ENCODE measurements at places on chromosomes 4 and X.

- DNase-seq, result no peak
These were observed 26.6 kb downstream of the VSIG4 start for GRCh38 chrX:66013194-66013816.

GRCh38 chrX:80807606-80807991 lies 2.1 kb downstream of the BRWD3 start:
- no peak for DNase-seq

DNA sequence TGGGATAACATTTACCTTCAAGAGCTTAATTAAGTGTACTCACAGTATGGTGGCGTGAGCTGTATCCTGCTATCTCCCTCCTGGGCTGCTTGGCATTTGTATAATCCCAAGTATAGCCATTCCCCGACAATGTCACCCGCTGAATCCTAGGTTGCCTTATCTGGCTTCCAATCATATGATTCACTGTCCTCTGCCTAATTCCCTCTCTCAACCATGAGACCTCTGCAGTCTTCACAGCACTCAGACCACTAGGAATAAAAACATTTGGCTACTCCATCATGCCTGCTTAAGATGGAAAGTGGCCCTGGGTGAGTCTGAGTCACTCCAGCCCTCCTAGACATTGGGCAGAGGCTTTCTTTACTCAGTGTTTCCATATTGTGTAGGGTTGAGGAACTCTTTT lies 28.9 kb upstream of the WDFY3 start:
- DNase-seq, result no peak

- DNase-seq, result no peak
These were observed 1.9 kb downstream of the PHOX2B start for GRCh38 chr4:41746440-41747229.

DNA sequence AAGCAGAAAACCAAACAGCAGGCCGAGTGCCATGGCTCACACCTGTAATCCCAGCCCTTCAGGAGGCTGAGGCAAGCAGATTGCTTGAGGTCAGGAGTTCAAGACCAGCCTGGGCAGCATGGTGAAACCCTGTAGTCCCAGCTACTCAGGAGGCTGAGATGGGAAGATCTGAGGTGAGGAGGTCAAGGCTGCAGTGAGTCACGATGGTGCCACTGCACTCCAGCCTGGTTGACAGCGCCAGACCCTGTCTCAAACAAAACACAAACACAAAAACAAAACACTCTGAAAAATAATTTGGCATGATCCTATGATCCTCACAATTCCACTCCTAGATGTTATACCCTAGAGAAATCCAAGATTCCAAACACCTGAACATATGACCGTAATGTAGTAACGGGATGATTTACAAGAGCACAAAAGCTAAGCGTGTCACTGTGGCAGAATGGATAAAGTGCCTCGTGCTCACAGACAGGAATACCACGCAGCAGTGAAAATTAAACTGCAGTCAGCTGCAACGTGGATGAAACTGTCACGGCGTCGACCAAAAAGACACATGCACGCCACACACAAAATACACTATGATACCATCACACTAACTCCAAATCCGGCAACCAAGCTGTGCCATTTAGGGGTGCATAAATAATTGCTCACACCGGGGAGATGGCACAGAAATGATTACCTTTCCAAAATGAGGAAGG lies 1.7 kb downstream of the NELFA start:
- DNase-seq, result no peak

GRCh38 chr4:48558819-48559218 lies 68.8 kb downstream of the ZAR1 start:
- DNase-seq, result no peak

Measured in SW 1271 (cell line).